ENCODE measurements at places on chromosomes 4 and X.

DNA sequence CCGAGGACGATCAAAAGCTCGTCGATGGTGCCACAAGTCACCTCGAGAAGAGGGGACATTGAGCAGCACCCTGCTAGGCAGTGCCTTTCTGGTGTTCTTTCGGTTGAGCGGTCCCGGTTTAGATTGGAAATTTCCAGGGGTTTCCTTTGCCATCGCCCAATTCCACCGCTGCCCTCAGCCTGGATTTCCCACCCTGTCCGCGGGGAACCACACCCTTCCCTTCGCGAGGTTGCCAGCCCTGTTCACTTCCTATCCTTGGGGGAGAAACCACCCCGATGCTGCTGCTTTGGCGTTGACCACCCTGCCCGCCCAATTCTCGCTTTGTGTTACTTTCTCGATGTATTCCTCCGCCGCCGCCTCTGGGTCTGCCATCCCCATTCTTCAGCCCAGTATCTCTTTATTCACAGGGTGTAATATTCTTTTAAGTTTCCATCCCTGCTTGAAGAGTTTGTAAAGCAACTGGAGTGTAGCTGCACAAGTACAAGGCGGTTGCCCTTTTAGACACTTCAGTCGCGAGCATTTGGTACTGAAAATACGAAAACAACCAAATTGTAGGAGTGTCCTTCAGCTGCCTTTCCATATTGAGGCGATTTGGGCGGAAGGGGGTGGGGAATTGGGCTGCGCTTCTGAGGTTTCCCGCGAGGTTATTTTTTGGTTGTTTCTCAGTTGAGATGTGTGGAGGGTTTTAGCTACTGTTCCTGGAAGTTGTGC is 1.1 kb downstream of the OGT start:
- no peak for DNase-seq

GRCh38 chrX:154548028-154548316 is 552 bp downstream of the IKBKG start:
- DNase-seq = no peak

GRCh38 chrX:155819966-155820491 is 61.1 kb upstream of the VAMP7 start:
- no peak for DNase-seq

GRCh38 chr4:150673793-150674192 is 91.8 kb downstream of the MAB21L2 start:
- no peak for DNase-seq

- no peak for DNase-seq
These were observed 29.7 kb upstream of the DIPK2B start for GRCh38 chrX:45230410-45230809.

DNA sequence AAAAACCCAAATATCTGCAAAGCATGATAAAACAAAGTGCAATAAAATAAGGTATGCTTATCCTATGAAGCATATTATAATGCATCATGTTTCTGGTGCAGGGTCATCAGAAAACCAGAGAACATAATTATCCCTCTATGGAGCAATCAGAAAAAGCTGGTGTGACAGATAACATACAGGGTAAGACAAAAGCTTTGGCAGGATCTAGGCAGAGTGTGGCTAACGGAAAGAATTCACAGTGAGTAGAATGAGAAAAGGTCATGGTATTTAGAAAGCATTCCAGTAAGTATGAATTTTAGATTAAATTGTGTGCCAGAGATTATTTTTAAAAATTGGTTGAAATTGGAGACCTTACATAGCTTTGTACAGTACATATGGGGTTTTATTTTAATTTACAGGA is 29.0 kb upstream of the UGT2B4 start:
- no peak for DNase-seq

- DNase-seq = no peak
These were observed 757 bp upstream of the SRPK3 start for GRCh38 chrX:153779891-153780677.

DNA sequence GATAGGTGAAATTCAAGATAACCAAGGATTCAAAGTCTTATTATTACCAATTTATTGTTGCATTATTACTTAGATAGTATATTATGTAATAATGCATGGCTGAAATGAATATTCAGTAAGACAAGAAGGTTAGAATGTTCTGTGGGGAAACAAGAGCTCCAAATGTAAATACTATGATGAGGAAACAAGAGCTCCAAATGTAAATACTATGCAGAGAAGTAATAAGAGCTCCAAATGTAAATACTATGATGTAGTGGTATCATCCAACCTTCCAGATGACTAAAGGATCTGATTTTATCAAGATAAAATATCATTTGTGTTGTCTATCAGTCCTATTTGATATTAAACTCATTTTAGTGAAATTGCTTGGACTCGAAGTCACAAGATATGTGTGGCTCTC is 82.2 kb upstream of the PCDH18 start:
- DNase-seq = no peak

DNA sequence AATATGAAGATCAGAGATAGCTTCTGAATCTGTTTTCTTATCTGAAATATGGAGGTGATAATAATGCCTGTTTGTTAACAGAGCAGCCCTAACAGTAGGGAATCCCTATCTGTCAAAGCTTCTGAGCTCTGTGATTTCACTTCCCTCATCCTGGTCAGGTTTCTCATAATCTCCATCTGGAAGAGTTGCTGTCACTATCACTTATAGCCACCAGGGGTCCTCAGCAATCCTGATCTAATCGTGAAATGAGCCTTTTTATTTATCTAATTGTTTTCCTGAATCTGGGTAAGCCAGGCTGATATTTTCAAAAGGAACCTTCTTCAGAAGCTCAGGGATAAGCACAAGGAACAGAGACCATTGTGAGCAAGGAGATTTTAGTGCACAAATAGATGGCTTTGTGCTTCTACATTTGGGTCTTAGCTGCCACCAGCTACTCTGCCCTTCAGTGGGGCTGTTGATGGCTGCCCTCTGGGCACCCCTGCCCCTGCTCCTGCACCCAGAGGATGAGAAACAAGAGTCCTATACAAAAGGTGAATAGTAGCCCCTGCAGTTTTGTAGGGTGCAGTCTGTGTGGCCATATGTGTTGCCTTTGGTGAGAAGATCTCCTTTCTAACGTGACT is 196.4 kb upstream of the RADX start:
- no peak for DNase-seq

- no peak for DNase-seq
These were observed 373.4 kb downstream of the PRDM5 start for GRCh38 chr4:120549011-120549570.

- no peak for DNase-seq
These were observed 136.1 kb downstream of the MSL3 start for GRCh38 chrX:11893933-11894710.

GRCh38 chr4:55369968-55370367 is 23.9 kb downstream of the SRD5A3 start:
- DNase-seq = no peak

GRCh38 chr4:127698789-127699200 is 31.4 kb upstream of the SLC25A31 start:
- no peak for DNase-seq

GRCh38 chrX:13275031-13275430 is 44.8 kb downstream of the ATXN3L start:
- no peak for DNase-seq

DNA sequence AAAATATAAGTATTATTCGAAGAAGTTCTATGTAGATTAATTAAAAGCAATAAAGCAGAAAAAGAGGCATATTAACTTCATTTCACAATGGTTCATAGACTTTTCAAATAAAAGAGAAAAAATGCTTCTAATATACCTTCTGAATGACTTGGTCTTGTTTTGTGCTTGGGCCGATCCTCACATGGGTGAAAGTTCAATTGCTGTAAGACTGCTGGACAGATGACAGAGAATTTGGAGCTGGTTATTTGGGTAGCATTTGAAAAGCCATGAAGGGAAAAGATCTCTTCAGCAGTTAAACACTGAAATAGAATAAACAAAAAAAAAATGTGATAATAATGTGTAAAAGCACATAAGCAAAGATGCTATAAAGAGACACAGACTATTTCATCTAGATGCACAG is 29.8 kb downstream of the SLC39A8 start:
- no peak for DNase-seq

- DNase-seq = no peak
These were observed 60.0 kb downstream of the SMC1A start for GRCh38 chrX:53362449-53362848.

- DNase-seq = no peak
These were observed 274.6 kb downstream of the RPA4 start for GRCh38 chrX:97158269-97158668.

GRCh38 chrX:19883878-19884277 is 3.5 kb downstream of the SH3KBP1 start:
- DNase-seq = no peak

DNA sequence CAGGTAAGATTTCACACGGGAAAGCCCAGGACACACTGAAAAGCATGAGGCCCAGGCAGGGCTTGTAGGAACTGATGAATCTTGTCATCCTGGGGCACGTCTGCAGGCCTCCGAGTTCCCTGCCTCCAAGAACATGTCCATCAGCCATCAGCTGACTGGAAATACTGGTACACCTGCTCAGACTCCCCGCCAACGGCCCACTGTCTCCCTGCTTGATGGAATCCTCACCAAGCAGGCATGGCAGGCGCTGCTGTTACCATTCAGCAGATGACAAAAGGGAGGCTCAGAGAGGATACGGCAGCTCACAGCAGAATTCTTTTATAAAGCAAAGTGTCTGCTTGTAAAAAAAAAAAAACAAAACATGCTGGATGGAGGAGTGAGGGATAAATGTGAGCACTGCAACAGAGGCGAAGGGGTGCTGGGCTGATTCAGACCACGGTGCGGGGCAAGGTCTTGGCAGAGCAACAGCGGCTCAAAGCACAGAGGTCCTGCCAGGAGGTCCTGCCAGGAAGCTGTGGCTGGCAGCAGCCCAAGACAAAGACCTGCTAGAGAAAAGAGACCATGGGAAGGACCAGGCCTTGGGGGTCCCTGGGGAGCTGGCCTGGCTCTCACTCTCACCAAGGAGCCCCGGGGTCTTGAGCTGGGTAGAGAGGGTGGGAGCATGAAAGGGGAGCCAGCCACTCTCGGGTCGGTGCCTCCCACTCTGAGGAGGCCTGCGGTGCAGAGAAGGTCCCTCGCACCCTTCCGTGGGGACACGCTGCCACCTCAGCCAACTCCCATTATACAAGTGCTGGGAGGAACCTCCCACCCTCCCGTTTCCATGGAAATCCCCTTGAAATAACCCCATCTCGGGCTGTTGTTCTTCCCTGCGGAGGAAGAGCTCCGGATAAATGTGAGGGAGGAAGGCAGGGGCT is 25.6 kb downstream of the PPP2R2C start:
- no peak for DNase-seq

GRCh38 chrX:150184491-150184890 is 178.6 kb upstream of the MAMLD1 start:
- no peak for DNase-seq

- DNase-seq = no peak
These were observed 139.9 kb downstream of the CAMK2D start for GRCh38 chr4:113621633-113622032.

GRCh38 chrX:140572724-140573123 is 67.9 kb upstream of the SOX3 start:
- no peak for DNase-seq

GRCh38 chr4:181592221-181592745 is 650.9 kb upstream of the TENM3 start:
- no peak for DNase-seq

GRCh38 chrX:13373431-13374187 is 53.8 kb upstream of the ATXN3L start:
- no peak for DNase-seq

DNA sequence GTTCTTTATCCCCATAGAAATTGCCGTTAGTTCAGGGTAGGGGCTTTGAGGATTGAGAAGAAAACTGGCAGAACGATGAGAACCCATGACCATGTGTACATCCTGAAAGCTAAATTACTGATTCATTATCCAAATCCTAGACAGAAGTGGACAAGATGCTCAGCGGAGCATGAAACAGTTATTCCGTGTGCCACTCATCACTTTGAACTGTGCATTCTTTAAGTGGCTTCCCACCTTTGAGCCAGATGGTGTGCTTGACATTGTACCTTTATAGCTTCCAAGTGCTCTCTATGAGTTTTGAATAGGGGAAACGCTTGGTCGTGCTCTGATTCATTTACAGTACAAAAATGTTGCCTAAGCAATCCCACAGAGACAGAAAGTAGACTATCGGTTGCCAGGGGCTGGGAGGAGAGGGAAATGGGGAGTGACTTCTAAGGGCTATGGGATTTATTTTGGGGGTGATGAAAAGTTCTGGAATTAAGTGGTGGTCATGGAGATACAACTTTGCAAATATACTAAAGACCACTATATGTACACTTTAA is 100.0 kb downstream of the DOCK11 start:
- no peak for DNase-seq

GRCh38 chrX:11445540-11445939 is 152.3 kb downstream of the AMELX start:
- DNase-seq = no peak

DNA sequence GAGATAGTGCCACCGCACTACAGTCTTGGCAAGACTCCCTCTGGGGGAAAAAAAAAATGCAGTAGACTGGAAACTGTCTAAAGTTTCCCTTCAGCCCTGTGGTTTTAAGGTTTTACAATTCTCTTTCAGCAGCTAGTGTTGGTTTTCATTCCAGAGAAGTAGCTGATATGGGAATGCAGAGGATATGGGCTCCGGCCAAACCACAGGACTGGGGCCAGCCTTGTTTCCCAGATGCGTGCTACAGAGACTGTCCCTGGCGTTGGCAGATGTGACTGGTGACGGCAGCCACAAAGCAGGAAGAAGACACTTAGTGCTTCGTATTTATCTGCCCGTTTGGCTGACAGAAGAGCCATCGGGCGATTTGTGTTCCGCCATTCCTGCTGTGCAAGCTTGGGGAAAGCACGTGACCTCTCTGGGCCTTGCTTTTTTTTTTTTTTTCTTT is 43.2 kb downstream of the ZBTB49 start:
- no peak for DNase-seq

- DNase-seq = no peak
These were observed 399.2 kb downstream of the IL15 start for GRCh38 chr4:142035566-142035965.

DNA sequence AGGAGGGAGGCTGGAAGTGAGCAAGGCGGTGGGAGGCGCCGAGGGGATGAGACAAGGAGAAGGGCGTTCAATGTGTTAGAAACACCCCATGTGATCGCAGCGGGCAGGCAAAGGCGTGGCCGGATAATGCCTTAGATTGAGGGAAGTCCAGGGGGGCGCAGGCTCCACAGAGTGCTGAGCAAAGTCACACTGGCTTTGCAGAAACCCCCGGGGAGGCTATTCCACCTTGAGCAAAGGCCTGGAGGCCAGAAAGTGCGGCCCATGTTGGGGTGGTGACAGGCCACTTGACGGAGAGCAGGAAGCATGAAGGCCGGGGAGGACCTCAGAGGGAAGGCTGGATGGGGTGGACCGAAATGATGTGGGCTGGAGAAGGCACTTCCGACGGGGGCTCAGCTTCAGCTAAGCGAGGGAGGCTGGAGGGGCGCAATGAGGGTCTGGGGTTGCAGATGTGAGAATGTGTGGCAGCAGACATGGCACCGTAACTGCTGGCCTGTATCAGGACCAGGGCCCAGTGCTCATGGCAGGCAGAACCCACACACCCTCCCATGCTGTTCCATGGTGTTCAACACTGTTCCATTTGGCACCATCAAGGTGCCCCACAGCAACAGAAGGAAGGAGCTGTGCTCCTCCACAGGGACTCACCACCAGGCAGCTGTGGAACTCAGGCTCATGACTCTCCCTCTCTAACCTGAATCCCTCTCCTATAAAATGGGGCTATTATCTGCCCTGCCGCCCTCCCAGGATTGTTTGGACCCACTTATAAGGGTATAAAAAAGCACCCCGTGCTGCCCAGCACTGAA is 50.3 kb downstream of the HMX1 start:
- DNase-seq = no peak

Data from stimulated activated CD8-positive, alpha-beta memory T cell treated with anti-CD3 and anti-CD28 coated beads, Interleukin-15, amount 100 ng/mL, for 1 hour (primary cell).